Stimulated activated CD8-positive, alpha-beta memory T cell treated with anti-CD3 and anti-CD28 coated beads, Interleukin-7, amount 100 ng/mL, for 4 hours (primary cell): ENCODE measurements at places on chromosomes 5 and 9.

DNA sequence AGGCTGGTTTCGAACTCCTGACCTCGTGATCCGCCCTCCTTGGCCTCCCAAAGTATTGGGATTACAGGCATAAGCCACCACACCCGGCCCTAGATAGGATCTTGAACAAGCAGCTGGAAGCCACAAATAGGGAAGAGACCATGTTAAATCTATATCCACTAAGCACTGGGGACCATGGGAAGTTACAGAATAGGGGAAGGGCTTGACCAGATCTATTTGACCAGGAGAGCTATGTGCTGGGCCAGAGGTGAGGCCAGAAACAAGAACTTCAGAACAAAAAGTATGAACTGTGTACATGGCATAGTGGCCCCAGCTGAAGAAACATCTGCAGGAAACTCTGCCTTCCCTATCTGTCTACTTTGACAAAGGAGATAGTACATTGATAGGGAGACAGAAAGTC is 10.8 kb downstream of the KLF4 start:
- DNase-seq: no peak

- DNase-seq: no peak
Observed at GRCh38 chr5:31758803-31759425, 120.0 kb downstream of the PDZD2 start.

- peak; percentile 50 for DNase-seq
Observed at GRCh38 chr5:68215898-68216244, 315 bp downstream of the PIK3R1 start.

DNA sequence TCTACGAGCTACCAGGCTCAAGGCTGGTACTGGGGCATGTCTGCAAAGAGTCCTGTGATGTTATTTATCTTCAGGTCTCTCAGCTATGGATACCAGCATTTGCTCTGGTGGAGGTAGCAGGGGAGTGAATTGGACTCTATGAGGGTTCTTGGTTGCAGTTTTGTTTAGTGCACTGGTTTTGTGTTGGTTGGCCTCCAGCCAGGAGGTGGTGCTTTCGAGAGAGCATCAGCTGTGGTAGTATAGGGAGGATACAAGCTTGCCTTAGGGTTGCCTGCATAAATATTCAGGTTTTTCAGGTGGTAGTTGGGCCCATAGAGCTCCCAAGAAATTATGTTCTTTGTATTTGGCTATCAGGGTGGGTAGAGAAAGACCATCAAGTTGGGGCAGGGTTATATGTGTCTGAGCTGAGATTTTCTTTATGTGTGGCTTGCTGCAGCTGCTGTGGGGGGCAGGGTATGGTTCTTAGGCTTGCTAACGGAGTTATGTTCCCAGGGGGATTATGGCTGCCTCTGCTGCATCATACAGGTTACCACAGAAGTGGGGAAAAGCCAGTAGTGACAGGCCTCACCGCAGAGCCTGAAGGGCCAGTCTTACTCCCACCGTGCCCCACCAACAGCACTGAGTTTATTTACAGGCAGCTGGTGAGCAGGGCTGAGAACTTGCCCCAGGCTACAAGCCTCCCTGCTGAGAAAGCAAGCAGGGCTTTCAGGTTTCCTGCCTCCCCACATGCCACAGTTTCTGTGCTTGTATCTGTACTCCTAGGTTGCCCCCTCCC is 9.7 kb upstream of the RIOK2 start:
- DNase-seq: no peak

DNA sequence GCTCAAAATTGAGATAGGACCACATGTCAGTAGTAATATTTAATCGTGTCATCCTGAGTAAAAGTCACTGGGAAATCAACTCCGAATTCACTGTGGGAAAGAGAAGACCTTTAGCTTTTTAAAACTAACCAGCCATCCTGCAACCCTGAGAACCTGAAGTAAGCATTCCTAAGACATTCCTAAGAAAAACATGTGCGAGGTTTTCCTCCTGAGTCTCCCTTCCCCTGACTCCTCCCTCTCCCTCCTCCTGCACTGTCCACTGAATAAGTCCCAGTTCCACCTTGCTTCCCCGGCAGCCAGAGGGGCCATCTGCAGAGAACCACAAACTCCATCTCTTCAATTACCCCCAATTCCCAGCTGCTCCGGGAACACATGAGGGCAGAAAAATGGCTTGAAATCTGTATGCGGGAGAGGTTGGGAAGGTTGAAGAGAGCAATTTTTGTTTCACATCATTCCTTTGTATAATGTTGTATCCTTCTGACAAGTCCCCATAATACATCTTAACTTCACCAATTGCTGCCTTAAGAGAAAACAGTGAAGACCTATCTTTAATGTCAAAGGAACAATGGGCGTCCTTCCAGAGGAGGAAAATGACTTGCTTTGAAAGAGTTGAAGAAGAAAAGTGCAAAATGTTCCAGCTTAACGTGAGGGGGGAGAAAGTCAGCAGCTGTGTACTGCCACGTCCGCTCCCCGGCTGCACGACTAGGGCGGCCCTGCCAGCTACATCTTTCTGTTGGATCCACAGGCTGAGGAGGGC is 186.3 kb downstream of the ZNF462 start:
- no peak for DNase-seq
